ENCODE measurements at places on chromosomes 5 and 9.

GRCh38 chr9:98182069-98182820, 10.2 kb downstream of the CORO2A start:
- no peaks in the 10 kb centered on the region for H3K4me1 ChIP-seq
- no peaks in the 10 kb centered on the region for H3K36me3 ChIP-seq
- H3K27me3 ChIP-seq: no peaks in the 10 kb centered on the region
- H3K27ac ChIP-seq: no peak overlapping the region
- no peak overlapping the region for H3K4me3 ChIP-seq

DNA sequence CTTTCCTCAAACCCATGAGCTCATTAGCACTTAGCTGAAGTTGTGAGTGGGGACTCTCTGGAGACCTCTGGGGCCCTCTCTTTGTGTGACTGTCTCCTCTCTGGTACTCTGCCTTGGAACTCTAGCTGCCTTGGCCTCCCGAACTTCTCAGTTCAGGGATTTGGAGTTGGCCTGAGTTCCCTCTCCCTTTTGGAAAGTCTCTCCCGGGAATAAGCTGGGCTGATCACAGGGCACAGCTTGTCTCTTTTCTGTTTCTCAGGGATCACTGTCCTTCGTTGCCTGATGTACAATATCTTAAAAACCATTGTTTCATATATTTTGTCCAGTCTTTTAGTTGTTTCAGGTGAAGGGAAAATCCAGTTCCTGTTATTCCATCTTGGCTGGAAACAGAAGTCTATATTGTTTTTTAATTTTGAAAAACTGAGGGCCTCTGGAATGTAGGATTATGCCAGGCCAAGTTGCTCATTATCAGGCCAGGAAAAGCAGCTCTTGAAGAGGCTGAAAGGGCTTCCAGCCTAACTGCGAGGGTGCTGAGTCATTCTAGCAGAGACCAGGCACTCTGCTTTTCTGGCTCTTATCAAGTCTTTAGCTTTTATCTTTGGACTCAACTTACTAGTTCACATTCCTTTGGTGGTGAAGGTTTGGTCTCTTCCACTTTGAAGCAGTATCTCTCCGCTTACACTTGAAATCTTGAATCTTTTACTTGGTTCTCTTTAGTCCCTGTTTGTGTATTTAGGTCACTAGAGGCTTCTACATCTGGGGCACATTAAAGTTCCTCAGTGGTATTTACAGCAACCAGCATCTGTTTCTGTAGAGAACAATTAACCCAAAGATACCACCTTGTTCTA, 8.4 kb upstream of the RGS3 start:
- no peak for DNase-seq
- no peak overlapping the region for H3K4me3 ChIP-seq
- H3K27ac ChIP-seq: no peak overlapping the region
- H3K36me3 ChIP-seq: no peaks in the 10 kb centered on the region

- no peaks in the 10 kb centered on the region for H3K27me3 ChIP-seq
- H3K36me3 ChIP-seq: no peaks in the 10 kb centered on the region
Observed at GRCh38 chr5:133754575-133755169, 142.3 kb upstream of the FSTL4 start.

DNA sequence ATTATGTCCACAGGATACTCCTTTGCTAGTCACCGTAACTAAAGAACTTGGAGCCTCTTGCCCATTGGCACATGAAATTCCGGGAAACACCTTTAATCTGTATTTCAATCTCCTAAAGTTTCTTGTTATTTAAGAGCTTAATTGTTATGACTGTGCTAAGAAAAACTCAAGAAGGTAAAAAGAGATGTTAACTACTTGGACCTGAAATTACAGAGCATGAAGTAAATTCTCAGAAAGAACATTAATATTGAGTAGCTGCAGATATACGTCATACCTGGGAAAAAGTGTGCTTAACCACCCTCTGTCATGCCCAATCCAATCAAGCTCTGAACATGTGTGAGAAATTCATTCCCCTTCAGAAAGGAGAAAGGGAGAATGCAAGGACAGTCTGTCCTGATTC, 394.9 kb upstream of the PTGER4 start:
- no peaks in the 10 kb centered on the region for H3K27me3 ChIP-seq
- no peaks in the 10 kb centered on the region for H3K4me1 ChIP-seq
- no peaks in the 10 kb centered on the region for H3K36me3 ChIP-seq

GRCh38 chr5:142542906-142543305, 143.0 kb downstream of the FGF1 start:
- no peaks in the 10 kb centered on the region for H3K27me3 ChIP-seq
- H3K27ac ChIP-seq: no peak overlapping the region
- no peaks in the 10 kb centered on the region for H3K36me3 ChIP-seq
- 0 out of 2 replicates have a peak, but pooled peaks cover 3% of the 10 kb centered on the region for H3K4me1 ChIP-seq

- no peaks in the 10 kb centered on the region for H3K4me1 ChIP-seq
- DNase-seq: no peak
- no peaks in the 10 kb centered on the region for H3K36me3 ChIP-seq
- H3K4me3 ChIP-seq: no peak overlapping the region
- no peaks in the 10 kb centered on the region for H3K27me3 ChIP-seq
- no peak overlapping the region for H3K27ac ChIP-seq
Observed at GRCh38 chr5:151627650-151628049, 36.5 kb upstream of the FAT2 start.

- no peaks in the 10 kb centered on the region for H3K4me1 ChIP-seq
- no peaks in the 10 kb centered on the region for H3K36me3 ChIP-seq
Observed at GRCh38 chr5:150107909-150108447, 21.6 kb upstream of the CSF1R start.

DNA sequence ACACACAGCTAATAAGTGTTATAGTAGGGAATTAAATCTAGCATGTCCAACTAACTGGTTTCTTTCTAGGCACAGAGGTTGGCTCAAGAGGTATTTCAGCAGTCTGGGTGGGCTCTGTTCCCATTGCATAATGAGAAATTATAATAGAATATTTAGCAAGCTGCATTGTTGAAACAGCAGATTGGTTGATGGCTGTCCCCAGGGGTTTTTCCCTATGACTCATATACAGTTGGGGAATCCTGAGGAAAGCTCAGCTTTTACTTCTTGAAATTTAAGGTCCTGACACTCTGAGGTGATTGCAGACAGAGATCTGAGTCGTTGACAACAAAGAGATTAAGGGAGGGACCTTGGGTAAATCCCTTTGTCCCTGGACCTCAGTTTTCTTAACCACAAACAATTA, 38.3 kb upstream of the TNFSF8 start:
- H3K36me3 ChIP-seq: no peaks in the 10 kb centered on the region
- H3K27ac ChIP-seq: no peak overlapping the region
- H3K4me1 ChIP-seq: no peaks in the 10 kb centered on the region
- no peak for DNase-seq
- no peaks in the 10 kb centered on the region for H3K27me3 ChIP-seq
- H3K4me3 ChIP-seq: no peak overlapping the region

DNA sequence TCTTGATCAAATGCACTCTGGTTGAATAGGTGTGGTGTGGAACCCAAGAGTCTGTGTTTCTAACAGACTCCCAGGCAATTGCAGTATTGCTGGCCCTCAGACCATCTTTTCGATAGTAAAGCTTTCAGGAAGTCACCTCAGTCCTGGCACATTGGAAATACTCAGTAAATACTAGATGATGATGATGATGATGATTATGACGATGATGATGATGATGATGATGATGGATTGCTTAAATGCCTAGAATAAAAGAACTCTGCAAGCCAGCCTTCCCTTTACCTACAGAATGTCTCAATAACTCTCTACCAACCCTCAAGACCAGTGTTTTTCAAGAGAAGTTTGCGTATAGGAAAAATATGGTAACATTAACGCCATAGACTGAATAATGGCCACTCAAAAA, 268.0 kb downstream of the DNAH5 start:
- H3K36me3 ChIP-seq: no peaks in the 10 kb centered on the region
- no peaks in the 10 kb centered on the region for H3K4me1 ChIP-seq
- H3K27me3 ChIP-seq: no peaks in the 10 kb centered on the region

- H3K27ac ChIP-seq: no peak overlapping the region
- no peaks in the 10 kb centered on the region for H3K27me3 ChIP-seq
- H3K4me3 ChIP-seq: no peak overlapping the region
- no peak for DNase-seq
Observed at GRCh38 chr5:53568871-53569270, 8.4 kb downstream of the NDUFS4 start.

DNA sequence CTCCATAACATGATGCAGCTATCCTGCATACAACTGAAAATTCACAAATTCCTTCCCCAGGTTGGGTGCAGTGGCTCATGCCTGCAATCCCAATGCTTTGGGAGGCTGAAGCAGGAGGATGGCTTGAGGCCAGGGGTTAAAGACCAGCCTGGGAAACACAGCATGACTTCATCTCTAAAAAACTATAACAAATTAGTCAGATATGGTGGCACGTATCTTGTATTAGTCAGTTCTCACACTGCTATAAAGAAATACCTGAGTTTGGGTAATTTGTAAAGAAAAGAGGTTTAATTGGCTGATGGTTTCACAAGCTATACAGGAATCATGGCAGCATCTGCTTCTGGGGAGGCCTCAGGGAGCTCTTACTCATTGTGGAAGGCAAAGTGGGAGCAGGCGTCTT, 56.4 kb upstream of the DAPK1 start:
- no peak overlapping the region for H3K4me3 ChIP-seq
- no peaks in the 10 kb centered on the region for H3K27me3 ChIP-seq
- no peaks in the 10 kb centered on the region for H3K36me3 ChIP-seq

GRCh38 chr9:134778841-134779411, 101.7 kb upstream of the FCN2 start:
- no peak overlapping the region for H3K4me3 ChIP-seq
- H3K27me3 ChIP-seq: no peaks in the 10 kb centered on the region
- peak; percentile 76 for DNase-seq
- H3K27ac ChIP-seq: no peak overlapping the region
- H3K36me3 ChIP-seq: no peaks in the 10 kb centered on the region
- no peaks in the 10 kb centered on the region for H3K4me1 ChIP-seq

DNA sequence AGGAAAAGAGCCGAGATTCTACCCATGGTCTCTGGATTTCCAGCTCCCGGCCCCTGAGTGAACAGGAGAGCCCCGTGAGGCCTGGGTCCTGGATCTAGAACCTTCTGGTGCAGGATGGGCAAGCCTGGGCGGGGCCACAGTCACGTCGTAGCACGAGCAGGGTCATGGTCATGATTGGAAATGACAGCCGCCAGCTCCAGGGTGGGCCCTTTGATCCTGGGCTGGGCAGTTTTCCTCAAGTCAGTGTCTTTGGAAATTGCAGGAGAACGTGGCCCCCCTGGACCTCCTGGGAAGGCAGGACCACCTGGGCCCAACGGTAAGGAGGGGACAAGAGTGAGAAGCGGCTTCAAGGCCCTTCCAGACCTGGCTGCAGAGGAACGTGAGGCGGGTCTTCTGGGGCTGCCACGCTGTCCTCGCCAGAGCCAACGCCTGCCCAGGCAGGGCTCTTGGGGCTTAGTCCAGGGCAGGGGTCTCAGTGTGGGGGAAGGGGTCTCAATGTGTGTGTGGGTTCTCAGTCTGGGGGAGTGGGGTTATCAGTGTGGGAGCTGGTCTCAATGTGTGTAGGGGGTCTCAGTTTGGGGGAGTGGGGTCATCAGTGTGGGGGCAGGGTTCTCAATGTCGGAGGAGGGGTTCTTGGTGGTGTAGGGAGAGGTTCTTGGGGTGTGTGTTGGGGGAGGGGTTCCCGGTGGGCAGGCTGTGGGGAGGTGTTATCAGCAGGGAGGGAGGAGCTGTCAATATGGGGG, 2.6 kb downstream of the FCN2 start:
- no peak overlapping the region for H3K4me3 ChIP-seq
- DNase-seq: no peak
- no peaks in the 10 kb centered on the region for H3K27me3 ChIP-seq
- H3K36me3 ChIP-seq: no peaks in the 10 kb centered on the region
- H3K27ac ChIP-seq: no peak overlapping the region

DNA sequence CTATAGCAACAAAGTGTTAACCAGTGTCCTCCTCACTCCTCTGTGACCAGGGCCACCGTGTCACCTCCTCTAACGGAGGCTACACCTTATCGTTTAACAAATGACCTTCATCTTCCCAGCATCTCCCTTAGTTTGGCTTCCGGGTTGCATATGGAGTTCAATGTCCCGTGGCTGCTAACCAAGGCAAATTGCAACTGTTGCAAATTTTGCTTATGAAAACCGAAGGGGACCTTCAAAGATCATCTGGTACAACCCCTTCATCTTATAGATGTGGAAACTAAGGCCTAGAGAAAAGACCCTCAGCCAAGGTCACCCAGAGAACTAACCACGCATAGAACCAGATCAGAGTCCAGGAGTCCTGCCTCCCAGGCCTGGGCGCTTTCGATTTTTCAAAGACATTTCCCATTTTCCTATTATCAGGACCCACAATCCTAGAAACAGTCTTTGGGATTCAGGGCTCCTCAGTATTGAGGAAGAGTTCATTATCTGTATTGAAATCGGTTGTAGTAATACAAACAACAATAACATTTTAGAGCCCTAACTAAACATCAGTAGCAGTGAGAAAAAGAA, 1.4 kb downstream of the PRELID2 start:
- no peak for DNase-seq
- H3K27me3 ChIP-seq: peaks cover 1% of the 10 kb centered on the region
- no peak overlapping the region for H3K27ac ChIP-seq

GRCh38 chr5:9667906-9668305, 37.8 kb upstream of the TAS2R1 start:
- no peak for DNase-seq
- peaks cover 2% of the 10 kb centered on the region for H3K4me1 ChIP-seq
- H3K27me3 ChIP-seq: no peaks in the 10 kb centered on the region
- no peak overlapping the region for H3K4me3 ChIP-seq
- H3K27ac ChIP-seq: no peak overlapping the region

- H3K27me3 ChIP-seq: no peaks in the 10 kb centered on the region
- H3K4me3 ChIP-seq: no peak overlapping the region
- H3K36me3 ChIP-seq: no peaks in the 10 kb centered on the region
- no peak overlapping the region for H3K27ac ChIP-seq
- DNase-seq: peak; percentile 60
Observed at GRCh38 chr9:92140074-92140753, 25.0 kb upstream of the SPTLC1 start.

- H3K27ac ChIP-seq: no peak overlapping the region
- no peaks in the 10 kb centered on the region for H3K4me1 ChIP-seq
- H3K27me3 ChIP-seq: no peaks in the 10 kb centered on the region
- DNase-seq: no peak
- peaks cover 29% of the 10 kb centered on the region for H3K36me3 ChIP-seq
Observed at GRCh38 chr9:128314697-128315096, 7.5 kb downstream of the TRUB2 start.

DNA sequence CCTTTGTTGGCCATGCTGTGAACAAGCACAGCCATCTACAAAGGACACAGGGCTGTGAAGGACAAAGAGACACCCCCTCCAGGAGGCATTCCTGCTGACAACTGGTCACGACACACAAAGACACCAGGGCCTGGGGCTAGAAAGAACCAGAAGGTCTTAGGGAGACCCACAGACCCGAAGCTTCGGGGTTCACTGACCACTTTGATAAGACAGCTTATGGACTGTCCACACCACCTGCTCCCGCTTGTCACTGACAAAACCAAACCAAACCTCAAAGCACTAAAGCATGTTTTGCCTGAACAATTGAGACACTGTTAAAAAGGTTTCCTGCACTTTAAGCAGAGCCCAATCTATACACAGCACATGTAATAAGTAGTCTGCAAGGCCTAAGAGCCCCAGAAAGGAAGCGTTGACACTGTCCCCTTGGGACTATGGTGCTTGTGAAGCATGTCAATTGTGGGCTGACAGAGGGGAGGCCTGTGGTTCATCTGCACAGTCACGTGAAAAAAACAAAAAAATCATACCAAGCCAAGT, 185.0 kb downstream of the GAPVD1 start:
- H3K27me3 ChIP-seq: no peaks in the 10 kb centered on the region
- H3K27ac ChIP-seq: no peak overlapping the region
- peaks cover 2% of the 10 kb centered on the region for H3K36me3 ChIP-seq
- H3K4me1 ChIP-seq: 0 out of 2 replicates have a peak, but pooled peaks cover 2% of the 10 kb centered on the region

All from iPS DF 6.9 (cell line).